ENCODE measurements at places on chromosomes 16 and 17.

DNA sequence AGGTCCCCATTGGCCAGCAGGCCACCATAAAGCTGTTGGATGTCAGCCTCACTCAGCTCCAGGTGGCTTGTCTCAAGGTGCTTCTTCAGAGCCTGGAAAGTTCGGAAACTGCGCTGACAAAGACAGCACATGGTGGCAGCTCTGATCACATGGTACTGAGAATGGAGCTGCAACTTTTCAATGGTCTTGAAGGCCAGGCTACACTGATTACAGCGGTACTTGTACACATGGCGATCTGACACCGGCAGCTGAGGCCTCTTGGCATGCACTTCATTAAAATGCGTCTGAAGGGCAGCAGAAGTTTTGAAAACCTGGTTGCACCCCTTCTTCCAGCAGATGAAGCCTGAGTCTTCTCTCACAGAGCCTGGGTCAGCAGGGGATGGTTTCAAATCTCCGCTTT, 249.7 kb downstream of the ZFHX3 start:
- DNase-seq, result no peak

- DNase-seq, result no peak
These were observed 109.7 kb downstream of the RAP1GAP2 start for GRCh38 chr17:2905696-2906501.

DNA sequence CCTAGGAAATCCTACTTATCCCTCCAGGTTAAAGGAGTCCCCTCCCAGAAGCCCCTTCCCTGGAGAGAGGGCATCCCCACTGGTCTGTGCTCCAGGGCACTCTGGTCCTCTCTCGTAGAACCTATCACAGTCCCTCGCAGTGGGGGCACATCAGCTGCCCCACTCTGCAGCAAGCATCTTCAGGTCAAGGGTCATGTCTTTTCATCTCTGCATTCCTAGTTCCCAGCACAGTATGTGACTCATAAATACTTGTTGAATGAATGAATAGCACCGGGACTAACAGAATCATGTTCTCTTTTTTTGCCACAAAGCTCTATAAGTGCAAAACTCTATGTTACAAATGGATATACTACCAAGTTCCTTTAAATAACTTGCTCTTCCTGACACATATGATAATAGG, 36.0 kb downstream of the RNF157 start:
- DNase-seq, result no peak

DNA sequence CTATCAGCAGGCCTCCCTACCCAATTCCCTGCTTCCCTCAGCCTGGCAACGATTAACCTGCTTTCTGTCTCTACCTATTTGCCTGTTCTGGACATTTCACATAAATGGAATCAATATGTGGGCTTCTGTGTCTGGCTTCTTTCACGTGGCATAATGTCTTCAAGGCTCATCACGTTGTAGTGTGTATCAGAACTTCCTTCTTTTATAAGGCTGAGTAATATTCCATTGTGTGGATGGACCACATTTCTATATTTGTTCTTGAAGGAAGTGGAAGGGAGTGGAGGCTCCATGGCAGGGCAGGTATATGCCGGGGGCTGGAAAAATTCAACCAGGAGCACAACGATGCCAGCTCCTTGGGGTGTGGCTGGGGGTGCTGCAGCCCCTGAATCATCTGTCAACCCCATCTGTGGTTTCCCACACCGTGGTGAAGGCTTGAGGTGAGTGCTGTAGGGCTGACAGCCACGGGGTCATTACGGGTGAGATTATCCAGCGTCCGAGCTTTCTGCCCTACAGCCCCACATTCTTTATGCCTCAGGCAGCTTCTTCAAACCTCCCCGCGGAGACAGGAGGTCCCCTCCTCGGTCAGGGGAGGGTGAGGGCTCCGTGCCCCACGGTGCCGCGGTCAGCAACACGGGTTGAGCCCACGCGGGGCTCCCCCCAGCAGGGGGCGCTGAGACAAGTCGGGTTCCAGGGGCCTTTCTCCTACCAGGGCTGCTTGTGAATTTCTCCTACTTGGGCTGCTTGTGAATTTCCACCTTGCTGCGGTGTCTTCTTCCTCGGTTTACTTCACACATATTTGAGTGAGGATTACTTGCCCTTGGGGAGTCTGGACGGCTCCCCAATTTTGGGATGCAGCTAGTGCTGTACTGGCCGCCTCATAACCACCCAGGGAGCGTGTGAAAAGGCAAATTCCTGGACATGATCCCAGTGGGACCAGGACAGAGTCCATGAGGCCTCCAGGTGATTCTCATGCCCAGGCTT, 18.3 kb upstream of the WFIKKN2 start:
- DNase-seq, result peak; percentile 57

DNA sequence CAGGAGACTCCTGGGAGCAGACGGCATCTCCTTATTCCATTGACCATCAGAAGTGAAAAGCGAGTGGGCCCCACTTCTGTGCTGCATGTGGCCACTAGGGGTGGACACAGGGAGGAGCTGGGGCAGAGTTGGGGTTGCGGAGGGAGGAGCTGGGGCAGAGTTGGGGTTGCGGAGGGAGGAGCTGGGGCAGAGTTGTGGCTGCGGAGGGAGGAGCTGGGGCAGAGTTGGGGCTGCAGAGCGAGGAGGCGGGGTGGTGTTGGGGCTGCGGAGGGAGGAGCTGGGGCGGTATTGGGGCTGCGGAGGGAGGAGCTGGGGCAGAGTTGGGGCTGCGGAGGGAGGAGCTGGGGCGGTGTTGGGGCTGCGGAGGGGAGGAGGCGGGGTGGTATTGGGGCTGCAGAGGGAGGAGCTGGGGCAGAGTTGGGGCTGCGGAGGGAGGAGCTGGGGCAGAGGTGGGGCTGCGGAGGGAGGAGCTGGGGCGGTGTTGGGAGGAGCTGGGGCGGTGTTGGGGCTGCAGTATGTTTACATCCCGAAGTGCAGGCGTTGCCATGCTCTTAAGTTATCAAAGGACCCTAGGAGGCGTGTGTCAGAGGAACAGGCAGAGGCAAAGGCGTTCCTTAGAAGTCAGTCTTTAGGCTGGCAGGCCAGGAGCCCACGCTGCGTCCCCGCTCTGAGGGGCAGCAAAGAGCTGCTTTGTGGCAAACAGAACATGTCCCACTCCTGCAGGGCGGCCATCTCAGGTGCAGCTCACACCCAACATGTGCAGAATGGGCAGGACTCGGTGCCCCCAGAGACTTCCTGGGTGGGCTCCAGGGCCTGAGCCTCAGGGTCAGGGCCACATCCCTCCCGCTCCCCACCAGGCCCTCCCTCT, 76.0 kb downstream of the ZNF778 start:
- DNase-seq, result no peak
